ENCODE measurements at places on chromosomes 16 and 17.
A peak's percentile ranks its signal among the peaks of the same experiment; 100 is the strongest.

- DNase-seq: no peak
These were observed 5.8 kb downstream of the DNAAF1 start for GRCh38 chr16:84150926-84151325.

GRCh38 chr16:2370721-2371120, 30.2 kb upstream of the ABCA3 start:
- DNase-seq: no peak

DNA sequence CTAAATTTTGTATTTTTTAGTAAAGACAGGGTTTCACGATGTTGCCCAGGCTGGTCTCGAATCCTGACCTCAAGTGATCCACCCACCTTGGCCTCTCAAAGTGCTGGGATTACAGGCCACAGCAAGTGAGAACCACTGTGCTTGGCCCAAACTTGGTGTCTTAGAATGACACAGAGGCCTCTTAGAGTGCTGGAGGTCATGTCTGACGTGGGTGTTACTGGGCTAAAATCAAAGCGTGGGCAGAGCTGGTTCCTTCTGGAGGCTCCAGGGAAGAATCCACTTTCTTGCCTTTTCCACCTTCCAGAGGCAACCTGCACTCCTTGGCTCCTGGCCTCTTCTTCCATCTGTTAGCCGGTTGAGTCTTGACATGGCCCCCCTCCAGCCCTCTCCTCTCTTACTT, 53.8 kb downstream of the IRF8 start:
- DNase-seq: no peak

DNA sequence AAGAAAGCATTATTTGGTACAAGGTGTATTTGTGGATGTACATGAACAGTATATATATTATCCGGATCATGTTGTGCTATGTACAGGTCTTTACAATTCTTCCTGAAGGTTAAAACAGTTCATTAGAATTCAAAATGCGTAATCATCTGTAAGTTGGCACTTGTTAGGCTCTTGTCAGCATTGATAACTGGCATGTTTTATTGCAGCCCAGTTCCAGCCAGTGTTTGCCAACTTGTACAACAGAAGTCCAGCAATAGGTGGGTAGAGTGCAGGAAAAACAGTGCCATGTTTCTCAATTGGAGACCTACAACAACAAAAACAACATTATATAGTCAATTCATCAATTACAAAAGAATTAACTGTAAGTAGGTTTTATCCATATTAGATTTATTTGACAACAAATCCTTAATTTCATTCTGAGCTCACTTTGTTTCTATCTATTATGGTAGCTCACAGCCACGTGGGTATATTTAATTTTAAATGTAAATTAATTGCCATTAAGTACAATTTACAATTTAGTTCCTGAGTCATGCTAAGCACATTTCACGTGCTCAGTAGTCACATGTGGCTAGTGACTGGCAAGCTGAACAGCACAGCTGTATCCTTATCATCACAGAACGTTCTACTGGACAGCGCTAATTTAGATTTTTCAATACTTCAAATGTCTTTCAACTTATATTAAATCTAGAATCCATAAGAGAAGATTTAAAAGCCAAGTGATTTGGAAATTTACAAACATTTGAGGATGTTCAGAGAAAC, 8.6 kb upstream of the ANKFY1 start:
- DNase-seq: no peak

- no peak for DNase-seq
These were observed 25.8 kb downstream of the LLGL2 start for GRCh38 chr17:75551266-75551665.

DNA sequence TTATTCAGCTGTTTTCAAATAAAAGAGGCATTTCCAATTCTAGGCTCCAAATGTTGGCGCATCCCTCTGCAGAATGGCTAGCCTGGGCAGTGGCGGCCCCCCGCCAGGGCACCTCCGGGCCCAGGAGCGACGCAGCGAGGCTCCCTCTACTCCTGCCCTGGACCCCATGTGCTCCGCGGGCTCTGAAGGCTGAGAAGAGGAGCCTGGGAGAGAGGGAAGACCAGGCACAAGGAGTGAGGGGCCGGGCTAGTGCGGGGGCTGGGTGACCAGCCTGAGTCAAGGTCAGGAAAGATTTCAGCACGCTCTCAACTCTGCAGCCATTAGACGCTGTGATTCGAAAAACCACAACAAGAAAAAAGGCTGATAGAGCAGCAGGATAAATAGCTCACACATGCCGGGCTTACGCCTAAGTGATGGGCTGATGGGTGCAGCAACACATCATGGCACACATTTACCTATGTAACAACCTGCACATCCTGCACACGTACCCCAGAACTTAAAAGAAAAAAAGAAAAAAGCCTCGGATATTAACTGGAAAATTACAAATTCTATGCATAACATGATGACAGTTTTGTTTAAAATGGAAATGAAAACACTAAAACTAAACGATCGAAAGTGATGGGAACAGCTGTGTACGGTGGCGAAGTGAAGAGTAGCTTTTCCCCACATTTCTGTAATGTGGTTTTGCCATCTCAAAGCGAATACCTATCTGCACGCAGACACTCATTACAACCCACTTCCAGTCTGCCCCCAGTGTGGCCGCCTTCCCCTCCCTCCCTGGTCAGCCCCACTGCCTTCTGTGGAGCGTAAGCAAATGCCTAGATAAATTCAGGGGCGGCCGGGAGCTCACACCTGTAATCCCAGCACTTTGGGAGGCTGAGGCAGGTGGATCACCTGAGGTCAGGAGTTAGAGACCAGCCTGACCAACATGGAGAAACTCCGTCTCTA, 44.4 kb downstream of the MAP1LC3B start:
- DNase-seq: peak; percentile 84

GRCh38 chr17:30421592-30421991, 42.9 kb downstream of the CPD start:
- no peak for DNase-seq

GRCh38 chr16:54284319-54284930, 2.2 kb downstream of the IRX3 start:
- no peak for DNase-seq

GRCh38 chr16:74611721-74612120, 4.8 kb upstream of the GLG1 start:
- DNase-seq: no peak

GRCh38 chr16:53717577-53717976, 13.6 kb downstream of the FTO start:
- DNase-seq: no peak

DNA sequence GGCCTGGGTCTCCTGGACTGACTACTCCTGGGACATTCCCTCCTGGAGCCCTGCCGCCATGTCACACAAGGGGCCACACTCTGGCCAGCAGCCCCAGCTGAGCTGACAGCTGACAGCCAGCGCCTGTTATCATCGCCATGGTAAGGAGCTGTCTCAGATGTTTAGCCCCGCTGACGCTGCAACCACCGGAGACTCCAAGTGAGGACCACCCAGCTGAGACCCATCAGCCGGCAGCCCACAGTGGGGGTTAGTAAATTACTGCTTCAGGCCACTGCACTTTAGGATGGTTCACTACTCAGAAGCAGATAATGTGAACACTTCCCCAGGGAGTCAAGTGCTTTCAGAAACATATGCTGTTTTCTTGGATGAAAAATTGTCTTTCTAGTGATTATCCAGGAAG, 14.6 kb upstream of the SPHK1 start:
- no peak for DNase-seq

DNA sequence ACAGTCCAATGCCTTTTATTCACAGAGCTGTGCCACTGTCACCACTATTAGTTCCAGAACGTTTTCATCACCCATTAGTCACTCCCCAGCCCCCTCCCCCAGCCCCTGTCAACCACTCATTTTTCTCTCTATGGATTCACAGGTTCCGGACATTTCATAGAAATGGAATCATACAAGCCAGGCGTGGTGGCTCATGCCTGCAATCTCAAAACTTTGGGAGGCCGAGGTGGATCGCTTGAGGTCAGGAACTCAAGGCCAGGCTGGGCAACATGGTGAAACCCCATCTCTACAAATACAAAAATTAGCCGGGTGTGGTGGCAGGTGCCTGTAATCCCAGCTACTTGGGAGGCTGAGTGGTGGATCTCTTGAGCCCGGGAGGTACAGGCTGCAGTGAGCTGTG, 759 bp upstream of the PAM16 start:
- DNase-seq: no peak

DNA sequence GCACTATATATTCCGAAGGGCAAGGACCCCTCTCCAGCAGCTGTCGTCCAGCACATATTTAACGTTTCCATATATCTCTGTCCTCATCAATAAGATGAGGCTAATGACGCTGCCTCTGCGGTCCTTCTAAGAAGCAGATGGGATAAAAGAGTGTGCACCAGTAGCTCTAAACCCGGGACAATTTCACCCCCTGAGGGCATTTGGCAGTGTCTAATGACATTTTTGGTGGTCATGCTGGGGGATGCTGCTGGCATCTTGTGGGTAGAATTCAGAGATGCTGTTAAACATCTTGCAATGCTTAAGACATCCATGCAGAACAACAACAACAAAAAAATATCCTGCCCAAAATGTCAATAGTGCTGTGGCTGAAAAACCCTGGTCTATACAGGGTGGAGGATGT, 372.9 kb downstream of the CDH13 start:
- DNase-seq: no peak

DNA sequence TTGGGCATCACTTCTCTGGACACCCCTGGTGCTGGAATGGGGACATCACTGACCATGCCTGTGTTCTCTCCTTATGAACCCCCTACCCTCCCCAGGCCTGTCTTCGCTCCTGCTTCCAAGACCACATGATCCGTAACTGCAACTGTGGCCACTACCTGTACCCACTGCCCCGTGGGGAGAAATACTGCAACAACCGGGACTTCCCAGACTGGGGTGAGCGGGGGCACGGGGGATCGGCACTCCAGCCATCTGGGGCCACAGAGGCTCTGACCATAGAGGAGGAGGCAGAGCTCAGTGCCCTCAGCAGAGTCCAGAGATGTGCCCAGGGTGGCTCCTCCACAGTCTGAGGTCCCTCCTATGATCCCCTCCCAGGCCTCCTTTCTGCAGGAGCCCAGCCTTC, 73.5 kb downstream of the SCNN1B start:
- DNase-seq: no peak

- DNase-seq: no peak
These were observed 126.1 kb downstream of the HS3ST4 start for GRCh38 chr16:25817876-25818275.

- no peak for DNase-seq
These were observed 10.3 kb upstream of the PVALEF start for GRCh38 chr17:81154961-81155360.

GRCh38 chr17:522919-523318, 170.3 kb upstream of the RPH3AL start:
- no peak for DNase-seq

DNA sequence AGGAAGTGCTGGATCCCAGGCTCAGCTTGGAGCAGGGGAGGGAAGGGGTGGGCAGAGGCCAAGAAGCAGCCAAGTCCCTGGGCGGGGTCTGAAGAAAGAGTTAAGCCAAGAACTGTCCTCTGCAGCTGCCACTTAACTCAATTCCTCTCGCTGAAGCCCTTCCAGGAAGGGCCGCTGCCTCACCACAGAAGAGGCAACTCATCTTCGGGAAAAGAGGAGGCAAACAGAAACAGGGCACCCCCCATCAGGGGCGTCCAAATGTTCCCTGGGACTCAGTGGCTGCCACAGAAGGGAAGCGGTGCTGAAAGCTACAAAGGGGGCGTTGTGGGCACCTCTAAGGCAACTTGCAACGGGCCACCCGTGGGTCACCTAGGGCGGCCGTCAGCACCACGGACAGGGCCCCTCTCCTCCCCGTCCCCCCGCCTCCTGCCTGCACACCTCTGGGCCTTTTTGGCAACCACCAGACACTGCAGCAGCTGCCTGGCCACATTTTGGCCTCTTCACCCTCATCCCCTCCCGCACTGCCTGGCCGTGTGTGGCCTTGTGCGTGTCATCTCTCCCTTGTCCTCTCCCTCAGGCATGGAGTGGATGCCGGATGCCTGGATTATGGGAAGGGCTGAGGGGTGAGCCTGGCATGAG, 2.5 kb downstream of the TLCD3B start:
- no peak for DNase-seq

DNA sequence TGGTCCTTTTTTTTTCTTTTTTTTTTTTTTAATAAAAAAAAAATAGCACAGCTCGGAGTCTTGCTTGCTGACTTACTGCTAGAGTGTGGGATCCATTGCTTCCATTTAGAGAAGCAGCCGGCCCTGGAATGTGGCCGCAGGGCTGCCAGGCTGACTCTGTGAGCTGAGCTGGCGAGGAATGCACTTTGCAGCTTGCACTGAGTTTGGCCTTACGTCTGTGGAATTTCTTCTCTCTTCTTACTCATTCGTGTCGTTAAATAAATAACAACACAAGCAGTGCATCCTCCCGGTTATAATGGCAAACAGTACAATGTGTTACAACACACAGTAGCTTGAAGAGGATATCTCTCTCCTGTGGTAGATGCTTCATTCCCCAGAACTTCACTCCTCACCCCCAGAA, 69.2 kb downstream of the PRKCB start:
- DNase-seq: no peak

GRCh38 chr16:88455610-88456355, 2.7 kb downstream of the ZFPM1 start:
- peak; percentile 69 for DNase-seq

DNA sequence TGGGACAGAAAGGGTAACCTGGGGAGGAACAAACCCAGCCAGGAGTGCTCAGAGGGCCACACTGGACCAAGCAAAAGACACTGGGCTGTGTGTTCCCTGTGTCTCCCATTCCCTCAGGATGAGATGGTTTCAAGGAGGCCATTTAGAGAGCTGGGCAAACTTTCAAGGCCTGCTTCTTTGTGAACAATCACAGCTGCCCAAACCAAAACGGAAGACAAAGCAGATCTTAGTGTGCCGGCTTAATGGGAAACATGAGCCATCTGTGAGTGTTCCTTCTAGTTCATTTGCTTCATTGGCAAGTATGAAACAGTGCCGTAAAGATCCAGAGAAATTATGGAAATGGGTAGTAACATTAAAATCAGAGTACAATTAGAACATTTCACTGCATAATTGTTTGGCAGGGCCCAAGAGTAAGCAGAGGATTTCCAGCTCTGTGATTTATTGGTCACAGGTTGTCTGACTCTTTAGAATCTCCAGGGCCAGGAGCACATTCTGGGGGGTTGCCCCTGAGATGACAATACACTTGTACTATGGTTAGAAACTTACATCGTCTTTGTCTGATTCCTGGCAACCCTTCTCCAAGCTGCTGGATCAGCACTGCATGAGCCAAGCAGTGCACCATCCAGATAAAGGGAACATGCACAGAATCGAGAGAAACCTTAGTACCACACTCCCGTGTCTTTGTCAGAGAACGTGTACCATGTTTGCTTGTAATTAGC, 412.1 kb downstream of the RBFOX1 start:
- no peak for DNase-seq

DNA sequence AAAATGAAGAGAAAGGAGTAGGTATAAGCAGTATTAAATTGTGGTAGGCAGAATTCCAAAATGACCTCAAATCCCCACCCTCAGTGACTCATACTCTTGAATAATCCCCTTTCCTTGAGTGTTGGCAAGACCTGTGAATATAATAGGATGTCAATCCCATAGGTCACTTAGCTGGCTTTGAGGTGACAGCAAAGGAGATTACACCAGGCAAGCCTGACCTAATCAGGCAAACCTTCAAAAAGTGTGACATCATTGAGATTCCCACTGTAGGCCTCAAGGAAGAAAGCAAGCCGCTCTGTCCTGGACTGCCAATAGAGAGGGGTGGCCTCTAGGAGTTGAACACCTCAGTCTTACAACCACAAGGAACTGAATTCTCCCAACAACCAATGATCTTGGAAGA, 535.2 kb downstream of the RBFOX1 start:
- no peak for DNase-seq

- no peak for DNase-seq
These were observed 7.3 kb upstream of the IL34 start for GRCh38 chr16:70638814-70639792.
